ENCODE measurements at places on chromosomes 13 and 19.

DNA sequence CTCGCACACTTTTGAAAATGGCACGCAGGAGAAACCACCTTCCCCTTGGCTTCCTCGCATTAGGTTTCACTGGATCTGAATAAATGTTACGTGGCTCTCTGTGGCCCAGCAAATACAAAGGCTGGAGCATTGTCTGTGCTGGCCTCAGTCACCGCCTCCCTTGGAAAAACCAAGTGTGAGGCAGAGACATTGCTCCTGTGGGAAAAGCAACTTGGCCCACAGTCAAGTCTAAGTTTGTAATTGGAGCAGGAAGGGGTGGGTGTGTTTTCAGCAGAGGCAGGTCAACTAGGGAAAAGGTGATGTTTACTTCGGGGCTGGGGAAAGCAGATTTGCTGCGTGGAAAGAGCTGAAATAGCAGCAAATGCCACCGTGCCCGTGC, 101.6 kb downstream of the IRS2 start:
- no peak for DNase-seq

DNA sequence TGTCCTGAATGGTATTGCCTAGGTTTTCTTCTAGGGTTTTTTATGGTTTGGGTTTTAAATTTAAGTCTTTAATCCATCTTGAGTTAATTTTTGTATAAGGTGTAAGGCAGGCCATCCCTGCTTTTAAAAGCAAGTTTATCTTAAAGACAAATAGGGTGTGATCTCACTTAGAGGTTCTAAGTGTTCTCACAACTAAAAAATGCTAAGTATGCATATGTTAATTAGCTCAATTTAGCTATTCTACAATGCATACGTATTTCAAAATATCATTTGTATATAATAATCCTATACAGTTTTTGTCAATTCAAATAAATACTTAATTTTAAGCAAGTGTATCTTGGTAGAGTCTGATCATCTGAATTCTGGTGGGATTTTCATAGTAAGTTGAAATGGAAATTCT, 50.4 kb downstream of the MBNL2 start:
- no peak for DNase-seq

GRCh38 chr13:24893863-24894262, 129.9 kb downstream of the RNF17 start:
- DNase-seq, result no peak

- DNase-seq, result no peak
These were observed 22.6 kb downstream of the SUGP1 start for GRCh38 chr19:19297759-19298158.

DNA sequence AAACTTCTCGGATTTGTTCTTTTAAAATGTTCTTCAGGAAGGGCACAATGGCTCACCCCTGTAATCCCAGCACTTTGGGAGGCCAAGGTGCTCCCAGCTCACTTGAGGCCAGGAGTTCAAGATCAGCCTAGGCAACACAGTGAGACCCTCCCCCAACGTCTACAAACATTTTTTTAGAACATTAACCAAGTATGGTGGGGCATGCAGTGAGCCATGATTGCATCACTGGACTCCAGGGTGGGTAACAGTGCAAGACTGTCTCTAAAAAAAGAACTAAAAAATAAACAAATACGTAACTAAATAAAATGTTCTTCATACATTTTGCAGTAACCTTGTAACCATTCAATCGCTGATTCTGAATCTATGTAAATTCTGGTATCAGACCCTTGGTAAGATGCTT, 2.1 kb upstream of the IPO5 start:
- DNase-seq, result no peak

GRCh38 chr19:2970201-2970835, 7.0 kb upstream of the TLE6 start:
- DNase-seq, result no peak

GRCh38 chr13:75587679-75588078, 38.1 kb downstream of the UCHL3 start:
- no peak for DNase-seq

GRCh38 chr13:50152224-50152623, 137.0 kb downstream of the KCNRG start:
- no peak for DNase-seq

GRCh38 chr19:53130506-53130905, 2.2 kb downstream of the ZNF415 start:
- no peak for DNase-seq

- no peak for DNase-seq
These were observed 12.1 kb upstream of the DACH1 start for GRCh38 chr13:71879129-71879535.

DNA sequence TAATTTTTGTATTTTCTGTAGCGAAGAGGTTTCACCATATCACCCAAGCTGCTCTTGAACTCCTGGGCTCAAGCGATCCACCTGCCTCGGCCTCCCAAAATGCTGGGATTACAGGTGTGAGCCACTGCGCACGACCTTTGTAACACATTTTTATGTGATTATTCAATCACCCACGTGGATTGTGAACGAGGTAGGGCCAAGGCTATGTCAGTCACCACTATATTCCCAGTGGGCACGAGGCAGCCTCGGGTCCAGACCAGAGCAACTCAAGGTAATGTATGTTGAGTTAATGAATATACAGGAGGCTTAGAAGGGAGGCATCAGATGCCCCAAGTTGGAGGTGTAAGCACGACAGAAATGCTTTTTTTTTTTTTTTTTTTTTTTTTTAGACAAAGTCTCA, 8.9 kb downstream of the PTGIR start:
- DNase-seq, result no peak

DNA sequence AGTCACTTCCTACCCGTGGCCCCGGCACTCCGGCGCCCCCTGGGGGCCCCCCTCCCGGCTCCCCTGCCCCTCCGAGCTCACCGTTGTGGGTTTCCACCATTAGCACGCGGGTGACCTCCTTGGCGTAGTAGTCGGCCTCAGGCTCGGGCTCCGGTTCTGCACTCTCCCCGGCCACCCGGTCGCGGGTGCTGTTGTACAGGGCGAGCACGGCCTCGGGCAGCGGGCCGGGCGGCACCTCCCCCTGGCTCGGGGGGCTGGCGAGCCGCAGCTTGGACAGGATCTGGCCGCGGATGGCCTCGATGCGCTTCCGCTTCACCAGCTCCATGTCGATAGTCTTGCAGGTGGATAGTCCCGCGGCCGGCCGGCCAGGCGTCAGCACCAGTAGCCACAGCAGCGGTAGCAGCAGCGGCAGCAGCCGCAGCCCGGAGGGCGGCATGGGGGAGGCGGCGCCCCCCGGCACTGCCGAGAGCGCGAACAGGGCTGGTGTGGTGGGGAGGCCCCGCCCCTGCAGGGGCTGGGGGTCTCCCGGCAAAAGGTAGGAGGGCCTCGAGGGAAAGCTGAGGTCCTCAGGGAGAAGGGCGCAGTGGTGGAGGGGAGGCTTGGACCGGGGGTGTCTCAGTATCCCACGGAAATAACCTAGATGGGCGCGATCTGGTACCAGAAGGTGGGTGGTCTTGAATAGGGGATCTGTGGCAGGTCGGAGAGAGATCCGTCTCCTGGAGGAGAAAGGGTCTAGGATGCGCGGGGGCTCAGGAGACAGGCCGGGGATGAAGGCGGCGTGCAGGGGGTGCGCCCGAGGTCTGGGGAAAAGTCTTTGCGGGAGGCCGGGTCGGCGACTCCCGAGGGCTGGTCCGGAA, 885 bp downstream of the TGFB1 start:
- DNase-seq, result peak; percentile 76

DNA sequence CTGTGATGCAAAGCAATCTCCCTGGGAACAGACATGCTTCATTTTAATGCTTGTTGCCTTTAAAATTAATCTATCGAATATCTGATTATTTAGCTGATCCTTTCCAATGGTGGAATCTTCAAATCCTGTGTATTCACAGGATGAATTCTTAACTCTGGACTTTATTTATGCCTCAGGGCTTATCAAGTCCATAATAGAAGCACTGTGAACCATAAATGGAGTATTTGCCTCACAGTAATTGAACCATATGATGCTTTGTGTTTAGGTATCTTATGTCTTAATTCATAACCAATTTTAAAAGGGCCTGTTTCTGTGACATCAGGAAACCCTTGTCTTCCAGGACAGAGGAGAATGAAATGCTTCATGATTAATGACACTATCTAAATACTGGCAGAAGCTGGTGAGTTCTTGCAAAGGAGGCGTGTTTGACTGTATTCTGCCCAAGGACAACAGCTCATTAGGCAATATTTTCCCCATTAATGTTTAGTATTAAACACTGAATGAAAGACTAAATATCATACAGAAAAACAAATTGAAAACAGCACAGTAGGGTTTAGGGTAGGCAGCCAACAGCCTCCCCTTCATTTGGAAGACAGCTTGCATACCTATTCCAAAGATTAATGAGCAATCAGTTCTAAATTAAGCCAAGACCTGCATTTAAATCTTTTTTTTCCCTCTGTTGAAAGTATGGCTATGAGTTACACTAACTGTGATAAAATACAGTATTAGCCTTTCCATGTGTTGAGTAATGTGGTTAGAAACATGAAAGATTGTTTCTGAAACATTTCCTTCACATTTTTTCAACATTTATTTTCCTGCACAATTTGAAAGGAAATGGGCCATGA, 709.4 kb downstream of the PCDH9 start:
- DNase-seq, result no peak

DNA sequence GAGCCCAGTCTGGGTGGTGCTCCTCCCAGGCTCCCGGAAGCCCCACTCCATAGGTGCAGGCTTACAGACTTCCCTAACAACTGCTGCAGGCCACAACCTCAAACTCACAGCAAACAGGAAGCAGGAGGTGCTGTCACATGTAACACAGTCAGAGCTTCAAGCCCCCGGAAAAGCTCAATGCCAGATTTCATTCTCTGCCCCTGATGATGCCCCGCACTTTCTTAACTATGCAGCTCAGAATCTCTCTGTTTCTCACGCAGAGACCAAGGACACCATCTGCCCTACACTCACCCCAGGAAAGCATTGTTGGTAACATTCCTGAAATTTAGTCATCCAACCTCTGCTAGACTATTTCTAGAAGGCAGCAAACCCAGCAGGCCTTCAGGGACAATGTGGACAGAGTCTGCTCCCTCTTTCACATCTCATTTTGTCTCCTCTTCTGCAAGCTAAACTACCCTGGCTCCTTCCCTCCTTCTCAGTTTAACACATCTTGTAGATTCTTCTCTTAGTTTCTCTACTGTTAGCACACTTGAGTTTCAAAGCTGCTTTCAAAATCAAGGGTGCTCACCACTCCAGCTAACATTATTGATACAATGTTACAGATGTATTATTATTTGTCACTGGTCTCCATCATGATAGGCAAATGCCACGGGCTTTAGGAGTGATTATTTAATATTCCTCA, 162.5 kb downstream of the KCTD12 start:
- DNase-seq, result no peak

GRCh38 chr13:97752961-97753668, 200.4 kb upstream of the IPO5 start:
- no peak for DNase-seq

- DNase-seq, result no peak
These were observed 113.9 kb downstream of the LRCH1 start for GRCh38 chr13:46666727-46667456.

- DNase-seq, result no peak
These were observed 68.9 kb upstream of the FREM2 start for GRCh38 chr13:38617936-38618335.

GRCh38 chr13:48580185-48580803, 47.4 kb upstream of the RCBTB2 start:
- DNase-seq, result peak; percentile 36

DNA sequence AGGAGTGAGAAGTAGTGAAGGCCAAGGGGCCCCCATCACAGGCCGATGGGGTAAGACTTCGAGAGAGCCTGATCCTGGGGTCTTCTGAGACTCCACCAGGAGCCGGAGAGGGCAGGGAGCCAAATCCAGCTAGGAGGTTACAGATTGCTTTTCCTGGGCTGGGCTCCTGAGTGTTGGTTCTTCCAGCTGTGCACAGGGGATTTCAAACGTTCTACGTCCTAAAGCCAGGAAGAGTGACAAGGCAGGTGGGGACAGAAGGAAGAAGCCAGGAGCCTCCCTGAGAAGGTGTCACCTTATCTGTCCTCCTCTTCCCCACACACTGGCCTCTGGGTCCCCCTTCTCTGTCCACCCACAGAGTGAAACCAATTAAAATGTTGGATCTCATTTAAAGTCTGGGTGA, 16.1 kb upstream of the TPRX2 start:
- no peak for DNase-seq

DNA sequence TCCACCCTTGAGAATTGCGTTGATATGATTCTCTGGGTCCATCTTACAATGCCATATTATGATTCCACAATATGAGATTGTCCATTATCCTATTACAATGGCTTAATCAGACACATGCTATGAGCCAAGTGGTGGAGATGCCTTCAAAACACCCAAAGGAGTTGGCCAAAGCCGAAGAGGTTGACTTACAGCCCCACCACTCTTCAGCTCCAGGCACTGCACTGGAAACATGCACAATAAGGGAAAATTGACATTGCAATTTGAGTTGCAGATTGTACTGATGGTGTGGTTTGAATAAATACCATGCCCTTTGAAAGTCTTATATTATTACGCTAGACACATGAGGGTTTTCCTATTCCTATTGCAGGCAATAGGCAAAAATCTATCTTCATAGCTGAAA, 75.4 kb upstream of the TNFSF11 start:
- no peak for DNase-seq

DNA sequence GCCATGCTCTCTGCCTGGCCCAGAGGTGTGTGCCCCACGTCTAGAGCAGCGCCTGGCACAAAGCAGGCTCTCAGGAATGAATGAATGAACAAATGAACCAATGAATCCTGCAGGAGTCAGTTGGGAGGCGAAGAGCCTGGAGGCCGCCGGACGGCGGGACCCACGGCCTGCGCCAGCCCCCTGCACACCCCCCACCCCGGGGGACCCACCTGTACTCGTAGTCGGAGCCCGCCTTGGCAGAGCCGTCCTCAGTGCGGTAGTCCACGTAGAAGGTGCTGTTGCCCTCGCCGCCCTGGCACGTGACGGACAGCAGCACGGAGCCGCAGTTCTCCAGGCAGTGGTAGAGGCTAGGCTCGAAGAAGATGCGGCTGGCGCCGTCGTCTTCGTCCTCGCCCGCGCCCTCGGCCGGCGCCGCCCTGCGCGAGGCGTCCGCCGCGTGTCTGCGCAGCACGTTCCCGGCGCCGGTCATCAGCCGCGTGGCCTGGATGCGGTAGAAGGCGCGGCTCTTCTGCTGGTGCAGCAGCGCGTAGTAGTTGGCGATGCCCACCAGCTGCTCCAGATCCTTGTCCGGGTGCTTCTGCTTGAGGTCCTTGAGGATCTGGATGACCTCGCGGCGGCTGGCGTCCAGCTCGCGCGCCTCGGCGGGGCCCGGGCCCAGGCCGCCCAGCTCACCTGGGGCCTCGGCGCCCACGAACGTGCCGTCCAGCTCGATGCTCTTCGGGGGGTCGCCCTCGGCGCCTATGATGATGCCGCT, 14.8 kb downstream of the SLC8A2 start:
- DNase-seq, result no peak

GRCh38 chr13:38951525-38952313, 38.9 kb downstream of the STOML3 start:
- peak; percentile 1 for DNase-seq

All from stimulated activated CD8-positive, alpha-beta memory T cell treated with anti-CD3 and anti-CD28 coated beads, Interleukin-2, amount 100 ng/mL, for 48 hours (primary cell).